Cortex of kidney (tissue), 1 donor: ENCODE measurements at places on chromosomes 6 and 20.

- DNase-seq, result no peak
These were observed 213.8 kb downstream of the IBTK start for GRCh38 chr6:82033631-82034211.

- DNase-seq, result no peak
These were observed 36.9 kb downstream of the BMP6 start for GRCh38 chr6:7762760-7763159.

DNA sequence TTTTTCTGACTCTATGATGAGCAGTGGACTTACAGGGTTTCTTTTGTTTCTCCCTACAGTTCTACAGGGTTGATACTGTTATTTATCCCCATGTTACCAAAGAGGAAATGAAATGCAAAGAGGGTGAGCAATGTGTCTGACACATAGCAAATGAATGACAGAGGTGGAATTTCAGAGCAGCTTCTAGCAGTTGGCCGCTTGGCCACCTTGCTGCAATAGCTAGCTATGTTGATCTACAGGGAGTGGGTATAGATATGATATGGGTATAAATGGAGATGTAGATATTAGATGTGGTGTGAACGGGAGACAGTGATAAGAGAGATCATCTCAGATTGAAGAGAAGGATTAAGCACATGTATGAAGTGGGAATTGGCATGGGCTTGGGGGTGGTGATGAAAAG lies 10.9 kb upstream of the SLC22A3 start:
- DNase-seq, result no peak

GRCh38 chr20:54201268-54201846 lies 6.5 kb upstream of the PFDN4 start:
- no peak for DNase-seq
